ENCODE measurements at places on chromosomes 12 and 14. TPM values are rescaled to one million over a fixed set of nuclear protein-coding genes. Genes with fewer than 3 reads are reported as not detected.

DNA sequence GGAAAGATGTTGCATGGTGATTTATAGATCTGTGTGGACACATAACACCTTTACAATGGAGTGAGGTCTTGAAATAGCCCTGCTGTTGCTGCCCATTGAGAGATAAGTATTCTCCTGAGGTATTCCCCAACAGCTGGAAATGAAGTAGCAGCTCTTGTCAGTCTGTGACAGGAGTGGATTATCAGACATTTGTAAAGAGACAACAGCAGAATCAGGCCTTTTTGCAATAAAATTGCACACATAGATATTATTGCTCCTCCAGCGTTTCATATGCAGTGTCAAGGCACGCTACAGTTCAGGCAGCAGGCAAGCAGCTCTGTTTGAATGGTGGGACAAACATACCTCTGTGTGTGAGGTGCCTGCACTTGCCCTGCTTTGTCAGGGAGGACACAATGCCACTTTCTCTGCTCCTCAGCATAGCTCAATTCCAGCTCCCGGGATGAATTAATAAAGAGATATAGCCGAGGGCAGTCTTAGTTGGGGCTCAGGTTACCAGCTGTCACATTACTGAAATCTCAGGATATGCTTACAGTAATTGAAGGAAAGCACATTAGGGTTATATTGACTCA lies 49.4 kb downstream of the BICD1 start:
- no peaks in the 10 kb centered on the region for H3K4me1 ChIP-seq
- no peak overlapping the region for H3K4me3 ChIP-seq
- peaks cover 4% of the 10 kb centered on the region for H3K36me3 ChIP-seq
- H3K27me3 ChIP-seq: no peaks in the 10 kb centered on the region

The C3AR1 gene
- 2.7 TPM for total RNA-seq

DNA sequence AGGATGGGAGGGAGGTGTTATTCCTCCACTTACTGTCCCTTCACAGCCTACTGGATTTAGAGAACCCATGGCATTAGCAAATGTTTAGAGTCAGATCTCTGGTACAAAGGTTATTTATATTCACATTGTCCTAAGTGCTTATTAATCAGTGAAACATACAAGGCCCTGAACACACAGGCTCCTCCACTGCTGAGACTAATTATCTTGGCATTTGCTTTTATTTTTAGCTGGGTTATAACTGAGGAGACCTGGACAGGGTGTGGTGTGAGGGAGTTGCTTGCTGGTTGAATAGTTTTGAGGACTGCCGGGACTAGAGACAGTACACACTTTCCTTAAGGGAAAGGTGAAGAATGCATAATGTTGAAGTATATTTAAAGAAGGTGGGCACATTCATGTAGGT lies 77.5 kb downstream of the FIGNL2 start:
- H3K4me3 ChIP-seq: no peak overlapping the region
- no peaks in the 10 kb centered on the region for H3K36me3 ChIP-seq
- no peak for DNase-seq
- peaks cover 8% of the 10 kb centered on the region for H3K4me1 ChIP-seq
- no peaks in the 10 kb centered on the region for H3K27me3 ChIP-seq

- H3K4me3 ChIP-seq: no peak overlapping the region
- H3K27ac ChIP-seq: no peak overlapping the region
- no peaks in the 10 kb centered on the region for H3K27me3 ChIP-seq
These were observed 33.5 kb upstream of the TCL1B start for GRCh38 chr14:95652690-95653089.

- no peak overlapping the region for H3K27ac ChIP-seq
- H3K4me3 ChIP-seq: no peak overlapping the region
- H3K27me3 ChIP-seq: no peaks in the 10 kb centered on the region
These were observed 72.8 kb upstream of the BBS10 start for GRCh38 chr12:76421046-76421445.

DNA sequence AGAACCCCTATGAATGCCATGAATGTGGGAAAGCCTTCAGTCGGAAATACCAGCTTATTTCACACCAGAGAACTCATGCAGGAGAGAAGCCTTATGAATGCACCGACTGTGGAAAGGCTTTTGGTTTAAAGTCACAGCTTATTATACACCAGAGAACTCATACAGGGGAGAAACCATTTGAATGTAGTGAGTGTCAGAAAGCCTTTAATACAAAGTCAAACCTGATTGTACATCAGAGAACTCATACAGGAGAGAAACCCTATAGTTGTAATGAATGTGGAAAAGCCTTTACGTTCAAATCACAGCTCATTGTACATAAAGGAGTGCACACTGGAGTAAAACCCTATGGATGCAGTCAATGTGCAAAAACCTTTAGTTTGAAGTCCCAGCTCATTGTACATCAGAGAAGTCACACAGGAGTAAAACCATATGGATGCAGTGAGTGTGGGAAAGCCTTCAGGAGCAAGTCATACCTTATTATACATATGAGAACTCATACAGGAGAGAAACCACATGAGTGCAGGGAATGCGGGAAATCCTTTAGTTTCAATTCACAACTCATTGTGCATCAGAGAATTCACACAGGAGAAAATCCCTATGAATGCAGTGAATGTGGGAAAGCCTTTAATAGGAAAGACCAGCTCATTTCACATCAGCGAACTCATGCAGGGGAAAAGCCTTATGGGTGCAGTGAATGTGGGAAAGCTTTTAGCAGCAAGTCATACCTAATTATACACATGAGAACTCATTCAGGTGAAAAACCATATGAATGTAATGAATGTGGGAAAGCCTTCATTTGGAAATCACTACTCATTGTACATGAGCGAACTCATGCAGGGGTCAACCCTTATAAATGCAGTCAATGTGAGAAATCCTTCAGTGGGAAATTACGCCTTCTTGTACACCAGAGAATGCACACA lies 22.3 kb downstream of the ZNF268 start:
- H3K36me3 ChIP-seq: peaks cover 74% of the 10 kb centered on the region
- DNase-seq: no peak
- peaks cover 5% of the 10 kb centered on the region for H3K27me3 ChIP-seq
- H3K27ac ChIP-seq: peak overlapping the region; percentile 66

DNA sequence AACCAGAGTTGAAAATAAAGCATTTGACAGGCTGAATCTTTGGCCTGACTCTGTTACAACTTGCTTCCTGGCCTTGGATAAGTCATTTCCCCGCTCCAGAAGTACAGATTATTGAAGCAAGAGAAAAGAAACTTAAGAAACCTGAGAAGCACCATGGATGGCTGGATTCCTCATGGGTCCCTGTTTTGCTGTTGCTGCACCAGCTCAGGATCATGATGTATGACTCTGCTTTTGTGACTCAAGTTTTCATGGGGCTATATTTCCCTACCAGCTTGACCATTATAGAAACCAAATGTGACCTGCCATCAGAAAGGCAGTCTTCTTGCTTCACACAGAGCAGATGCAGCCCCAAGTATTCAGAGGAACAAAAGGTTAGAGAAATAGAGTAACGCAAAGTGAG lies 921.8 kb downstream of the BCL11B start:
- H3K27ac ChIP-seq: no peak overlapping the region
- DNase-seq: no peak
- H3K4me3 ChIP-seq: no peak overlapping the region
- H3K36me3 ChIP-seq: peaks cover 4% of the 10 kb centered on the region
